ENCODE measurements at places on chromosomes 5 and 9. TPM values are rescaled to one million over a fixed set of nuclear protein-coding genes. Genes with fewer than 3 reads are reported as not detected.

Gene GLDC
- 0.13 TPM for total RNA-seq

Gene SHROOM1
- 10.1 TPM for total RNA-seq

DNA sequence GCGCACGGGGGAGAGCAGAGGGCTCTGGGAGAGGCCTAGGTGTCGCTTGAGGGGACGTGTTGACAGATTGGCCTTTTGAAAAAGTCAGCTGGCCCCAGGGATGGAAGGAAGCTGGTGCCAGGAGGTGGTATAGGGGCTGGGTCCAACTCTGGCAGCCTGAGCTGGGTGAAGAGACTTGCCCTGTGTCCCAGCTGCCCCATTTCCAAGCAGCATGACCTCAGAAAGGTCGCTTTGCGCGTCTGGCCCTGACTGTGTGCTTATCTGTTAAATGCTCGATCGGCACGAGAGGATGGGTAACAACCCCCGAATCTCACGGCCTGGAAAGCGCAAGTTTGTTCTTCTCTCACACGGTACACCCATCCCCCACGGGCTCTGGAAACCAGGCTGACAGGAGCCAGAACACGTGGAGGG, 31.2 kb upstream of the LAMC3 start:
- DNase-seq = no peak

GRCh38 chr5:172403189-172403796, 51.0 kb downstream of the SH3PXD2B start:
- DNase-seq = no peak

DNA sequence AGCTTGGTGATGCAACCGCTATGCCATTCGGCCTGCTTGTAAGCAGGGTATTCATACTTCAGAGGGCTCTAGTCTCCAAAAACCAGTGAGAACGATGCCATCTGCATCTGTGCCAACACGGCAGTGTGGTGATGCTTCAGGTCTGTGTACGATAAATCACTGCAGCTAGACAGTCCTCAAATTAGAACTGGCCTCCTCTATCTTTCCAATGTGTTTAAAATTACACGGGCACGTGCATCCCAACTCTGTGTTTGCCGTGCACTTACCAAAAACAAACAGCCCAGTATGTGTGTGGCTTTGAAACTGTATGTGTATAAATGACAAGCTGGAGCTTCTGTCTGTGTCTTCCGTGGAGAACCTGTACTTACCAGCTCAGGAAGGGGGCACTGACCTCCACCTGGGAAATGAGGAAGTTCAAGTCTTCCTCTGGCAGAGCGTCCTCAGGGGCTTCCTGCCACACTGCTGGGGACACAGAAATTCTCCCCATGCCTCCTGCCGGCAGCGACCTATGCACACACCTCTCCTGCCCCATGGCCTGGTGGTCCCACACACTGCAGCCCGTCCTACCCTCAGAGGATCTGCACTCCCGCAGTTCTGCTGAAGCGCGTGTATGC, 12.3 kb downstream of the MED10 start:
- no peak for DNase-seq

DNA sequence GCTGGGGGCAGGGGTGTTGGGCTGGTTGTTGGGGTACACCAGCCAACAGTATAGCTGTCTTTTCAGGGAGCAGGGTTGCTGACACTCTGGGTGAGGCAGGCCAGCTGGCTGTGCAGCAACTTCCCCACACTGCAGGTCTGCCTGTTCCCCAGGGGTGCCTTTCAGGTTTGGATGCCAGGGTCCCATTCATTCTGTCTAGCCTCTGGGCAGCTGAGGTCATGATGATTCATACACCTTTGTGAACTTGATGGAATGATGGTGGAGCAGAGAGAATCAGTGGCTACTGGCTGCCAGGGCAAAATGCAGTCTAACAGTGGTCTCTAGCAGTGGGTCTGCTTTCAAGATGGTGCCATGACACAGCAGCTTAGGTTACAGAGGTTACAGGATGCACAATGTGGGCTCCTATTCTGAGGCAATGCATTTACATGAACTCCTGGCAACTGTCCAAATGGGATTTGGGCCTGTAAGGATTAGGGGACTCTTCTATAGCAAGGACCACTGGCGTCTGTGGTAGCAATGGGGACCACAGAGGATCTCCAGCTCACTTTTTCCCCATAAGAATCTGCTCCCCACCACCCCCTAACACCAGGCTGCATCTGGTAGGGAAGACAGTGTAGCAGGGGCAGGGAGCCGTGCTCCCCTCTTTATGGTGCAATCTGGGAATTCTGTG, 103.7 kb downstream of the FEM1C start:
- no peak for DNase-seq

GRCh38 chr5:125054146-125054545, 307.7 kb upstream of the ZNF608 start:
- no peak for DNase-seq

- DNase-seq = no peak
Measured at GRCh38 chr9:94655739-94656138, 16.4 kb upstream of the FBP1 start.

- no peak for DNase-seq
Measured at GRCh38 chr5:91211997-91212713, 171.0 kb downstream of the ARRDC3 start.

Gene PAEP
- total RNA-seq = not detected

GRCh38 chr5:59588922-59589321, 304.6 kb downstream of the PDE4D start:
- no peak for DNase-seq

DNA sequence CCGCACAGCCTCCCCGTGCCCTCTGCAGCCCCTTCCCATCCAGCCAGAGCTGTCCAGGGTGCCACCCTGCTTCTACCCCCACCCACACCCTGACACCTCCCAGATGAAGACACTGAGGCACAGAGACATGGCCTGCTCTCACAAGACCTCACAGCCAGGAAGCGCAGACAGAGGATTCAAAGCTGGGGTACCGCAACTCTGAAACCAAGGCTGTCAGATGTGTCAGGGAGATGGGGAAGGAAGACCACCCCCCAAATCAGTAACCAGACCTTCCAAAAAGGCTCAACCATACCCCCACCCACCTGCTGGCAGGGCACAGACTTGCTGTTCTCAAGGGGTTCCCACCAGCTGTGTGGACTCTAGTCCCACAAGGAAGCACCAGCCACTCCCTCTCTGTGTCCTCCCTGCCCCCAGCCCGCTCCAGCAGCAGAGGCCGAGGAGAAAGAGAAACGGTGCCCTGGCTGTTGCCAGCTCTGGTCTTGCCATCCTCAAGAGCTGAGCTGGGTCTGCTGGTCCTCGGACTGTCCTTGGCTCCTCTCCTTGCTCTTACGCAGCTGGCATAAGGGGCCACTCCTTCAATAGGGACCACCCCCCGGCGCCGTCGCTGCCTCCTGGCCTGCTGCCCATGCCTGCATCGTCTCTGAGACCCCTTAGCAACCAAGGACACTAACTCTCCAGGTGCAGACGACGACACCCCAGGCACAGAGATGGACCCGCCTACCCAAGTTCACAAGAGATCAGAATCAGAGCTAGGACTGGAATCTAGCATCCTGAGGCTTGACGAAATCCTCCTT, 699 bp downstream of the AKNA start:
- no peak for DNase-seq

DNA sequence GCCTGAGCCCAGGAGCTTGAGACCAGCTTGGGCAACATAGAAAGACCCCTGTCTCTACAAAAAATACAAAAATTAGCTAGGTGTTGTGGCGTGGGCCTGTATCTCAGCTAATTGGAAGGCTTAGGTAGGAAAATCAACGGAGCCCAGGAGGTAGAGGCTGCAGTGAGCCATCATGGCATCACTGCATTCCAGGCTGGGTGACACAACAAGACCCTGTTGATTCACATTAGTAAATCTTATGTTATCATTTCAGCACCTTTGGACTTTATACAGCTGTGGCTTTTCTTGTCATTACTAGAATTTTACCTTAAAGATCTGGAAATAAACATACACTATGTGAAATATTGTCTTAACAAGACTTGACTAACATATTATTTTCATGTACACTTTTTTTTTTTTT, 185.0 kb downstream of the ZNF608 start:
- DNase-seq = no peak

Gene OR1J4
- total RNA-seq = not detected

Gene RBM22
- 41.9 TPM for total RNA-seq

GRCh38 chr5:32566319-32567111, 18.8 kb upstream of the SUB1 start:
- DNase-seq = no peak

Gene PCDHB12
- 2.1 TPM for total RNA-seq

DNA sequence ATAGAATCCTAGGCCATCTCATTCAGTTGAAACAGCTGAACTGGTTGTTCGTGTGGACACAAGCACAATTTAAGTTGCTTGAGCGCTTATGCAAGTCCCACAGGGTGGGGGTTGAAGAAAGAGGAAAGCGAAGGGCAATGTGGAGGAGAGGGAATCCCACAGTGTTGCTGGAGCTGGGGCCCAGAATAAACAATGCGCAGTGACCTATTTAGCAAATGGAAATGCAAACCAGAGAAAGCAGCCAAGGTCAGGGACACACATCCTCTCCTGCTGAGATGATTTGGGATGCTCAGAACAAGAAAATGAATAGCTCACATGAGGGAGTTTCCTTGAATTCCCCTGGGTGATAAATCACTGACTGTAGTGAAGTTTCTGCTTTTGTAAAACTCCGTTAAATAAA, 838.3 kb downstream of the TLE4 start:
- DNase-seq = no peak

Gene TAF11L11
- not detected for total RNA-seq

- DNase-seq = no peak
Measured at GRCh38 chr5:10525124-10525495, 38.8 kb upstream of the ANKRD33B start.

DNA sequence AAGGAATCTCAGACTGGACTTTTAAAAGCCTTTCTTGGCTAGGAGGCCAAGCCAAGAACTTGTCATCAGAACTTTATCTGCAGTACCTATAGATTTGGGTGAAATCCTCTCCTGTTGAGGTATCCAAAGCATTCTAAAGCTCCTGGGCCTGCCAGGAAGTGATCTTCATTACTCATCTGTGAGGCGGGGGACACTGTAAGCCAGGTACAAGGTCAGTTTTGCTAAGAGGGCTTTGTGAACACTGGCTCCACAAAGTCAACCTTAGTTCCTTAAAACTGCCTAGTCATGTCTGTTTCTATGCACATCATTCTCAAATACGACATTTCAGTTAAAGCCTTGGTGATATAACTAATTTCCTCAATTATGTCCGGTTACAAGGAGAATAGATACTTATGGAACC, 236.7 kb downstream of the PIK3R1 start:
- DNase-seq = no peak

GRCh38 chr5:39137819-39138451, 63.7 kb upstream of the RICTOR start:
- DNase-seq = no peak

- DNase-seq = no peak
Measured at GRCh38 chr9:98808875-98809274, 1.4 kb downstream of the GALNT12 start.

DNA sequence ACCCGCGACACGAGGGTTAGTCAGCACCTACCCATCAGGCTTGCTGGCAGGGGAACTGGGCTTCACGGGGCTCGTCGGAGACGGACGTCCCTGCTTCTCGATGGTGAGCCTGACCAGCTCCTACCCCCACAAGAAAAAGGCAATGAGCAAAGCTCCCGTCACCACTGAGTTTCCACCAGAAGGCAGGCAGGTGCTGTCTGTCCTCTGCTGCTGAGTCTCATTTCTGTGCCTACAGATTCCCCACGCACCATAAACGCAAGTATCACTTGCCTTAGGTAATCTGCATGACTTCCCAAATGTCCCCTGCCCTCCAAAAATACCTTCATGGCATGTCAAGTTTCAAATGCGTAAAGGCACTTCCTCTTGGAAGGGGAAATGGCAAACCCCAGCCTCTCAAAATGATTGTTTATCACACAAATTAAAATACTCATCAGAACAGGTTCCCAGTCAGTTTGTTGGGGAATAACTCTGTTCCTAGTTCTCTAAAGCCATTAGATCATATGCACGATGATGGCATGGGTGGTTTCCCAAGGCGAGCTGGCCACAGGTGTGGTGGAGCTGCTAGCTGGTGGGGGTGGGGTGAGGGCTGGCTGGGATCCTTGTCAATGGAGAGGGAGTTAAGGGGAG, 85.0 kb downstream of the PRRT1B start:
- DNase-seq = no peak

Gene ADAMTSL1
- total RNA-seq = 2.0 TPM

DNA sequence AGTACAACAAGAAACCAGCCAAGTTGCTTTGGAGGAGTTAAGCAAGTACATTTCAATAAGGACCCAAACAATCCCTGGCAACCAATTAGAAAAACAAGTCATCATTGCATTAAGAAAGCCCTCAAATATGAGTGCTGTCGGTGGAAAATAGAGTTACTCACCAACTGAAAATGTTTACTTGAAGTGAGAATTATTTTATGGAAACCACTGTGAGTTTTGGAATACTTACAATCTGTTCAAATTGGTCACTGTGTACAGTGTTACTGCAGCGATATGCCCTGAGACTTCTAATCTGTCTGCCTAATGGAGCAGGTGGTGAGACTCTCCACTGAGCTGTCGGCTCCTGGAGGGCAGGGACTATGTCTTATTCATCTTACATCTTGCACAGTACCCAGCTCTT, 1073.2 kb upstream of the DMAC1 start:
- DNase-seq = no peak

Gene BHMT2
- 20.8 TPM for total RNA-seq

Gene TEK
- total RNA-seq = 21.3 TPM

DNA sequence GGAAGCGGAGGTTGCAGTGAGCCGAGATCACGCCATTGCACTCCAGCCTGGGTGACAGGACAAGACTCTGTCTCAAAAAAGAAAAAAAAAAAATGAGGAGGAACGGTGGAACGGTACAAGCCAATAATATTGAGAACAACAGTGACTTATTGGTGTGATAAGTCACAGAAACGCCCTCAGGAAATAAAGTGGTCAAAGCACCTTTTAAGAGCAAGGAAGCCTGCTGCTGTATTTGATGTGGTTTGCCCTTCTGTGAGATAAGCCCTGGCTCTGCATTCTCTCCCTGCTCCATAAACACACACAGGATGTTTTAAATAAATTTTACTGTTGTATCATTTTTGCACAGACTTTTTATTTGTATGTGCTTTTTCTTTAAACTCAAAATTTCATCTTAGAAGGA, 269.9 kb upstream of the MSX2 start:
- no peak for DNase-seq

Gene CMYA5
- total RNA-seq = 21.0 TPM

Gene RASEF
- total RNA-seq = 0.12 TPM

All from omental fat pad (tissue), 4 donors.